EH (cell line): ENCODE measurements at places on chromosomes 1 and 21.

DNA sequence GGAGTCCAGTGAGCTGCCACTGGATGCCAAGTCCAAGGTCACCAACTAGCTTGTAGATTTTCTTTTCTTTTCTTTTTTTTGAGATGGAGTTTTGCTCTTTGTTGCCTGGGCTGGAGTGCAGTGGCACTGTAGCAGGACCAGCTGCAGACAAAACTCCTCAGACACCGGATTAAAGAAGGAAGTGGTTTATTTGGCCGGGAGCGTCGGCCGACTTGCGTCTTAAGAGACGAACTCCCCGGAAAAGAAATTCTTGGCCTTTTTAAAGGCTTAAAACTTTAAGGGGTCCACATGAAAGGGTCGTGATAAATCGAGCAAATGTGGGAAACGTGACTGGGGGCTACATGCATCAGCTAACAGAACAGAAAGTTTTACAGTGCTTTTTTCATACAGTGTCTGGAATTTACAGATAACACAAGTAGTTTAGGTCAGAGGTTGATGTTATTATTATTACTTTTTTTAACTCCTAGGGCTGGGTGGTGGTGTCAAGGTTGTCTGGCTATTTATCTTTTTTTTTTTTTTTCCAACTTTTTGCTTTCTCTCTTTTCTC is 36.4 kb upstream of the CFAP126 start:
- no peak for DNase-seq

GRCh38 chr1:221801251-221801661 is 59.4 kb upstream of the DUSP10 start:
- DNase-seq, result no peak

DNA sequence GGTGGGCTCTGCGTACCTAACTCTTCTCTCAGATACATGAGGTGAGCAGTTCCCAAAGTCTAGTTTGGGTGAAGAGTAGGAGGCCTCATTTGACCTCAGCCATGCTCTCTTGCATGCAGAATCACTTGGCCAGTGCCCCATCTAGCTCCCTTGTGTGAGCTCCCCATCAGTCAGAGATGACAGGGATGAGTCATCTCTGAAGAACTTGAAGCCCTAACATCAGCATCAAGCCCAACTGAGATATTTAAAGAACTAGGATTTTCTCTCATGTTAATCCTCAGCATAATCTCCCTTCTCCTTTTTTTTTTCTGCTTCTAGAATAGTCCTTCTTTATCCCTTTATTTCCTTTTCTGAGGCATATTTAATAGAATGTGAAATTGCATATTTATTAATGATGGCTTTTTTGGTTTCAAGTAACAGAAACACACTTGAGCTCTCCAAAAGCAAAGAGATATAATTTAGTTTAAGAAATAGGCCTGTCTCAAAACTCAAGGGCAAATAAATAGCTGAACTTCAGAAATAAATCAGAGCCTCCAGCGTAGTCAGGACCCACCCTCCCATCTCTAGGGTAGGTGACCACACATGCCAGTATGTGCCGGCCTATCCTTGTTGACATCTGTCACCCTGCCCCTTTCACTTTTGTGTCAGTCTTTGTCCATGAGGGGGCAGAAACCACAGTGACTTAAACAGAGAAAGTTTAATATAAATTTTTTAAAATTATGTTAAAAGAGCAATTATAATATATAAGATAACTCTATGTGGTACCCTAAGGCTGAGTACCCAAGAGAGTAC is 112.3 kb downstream of the TSEN15 start:
- DNase-seq, result peak; percentile 91

DNA sequence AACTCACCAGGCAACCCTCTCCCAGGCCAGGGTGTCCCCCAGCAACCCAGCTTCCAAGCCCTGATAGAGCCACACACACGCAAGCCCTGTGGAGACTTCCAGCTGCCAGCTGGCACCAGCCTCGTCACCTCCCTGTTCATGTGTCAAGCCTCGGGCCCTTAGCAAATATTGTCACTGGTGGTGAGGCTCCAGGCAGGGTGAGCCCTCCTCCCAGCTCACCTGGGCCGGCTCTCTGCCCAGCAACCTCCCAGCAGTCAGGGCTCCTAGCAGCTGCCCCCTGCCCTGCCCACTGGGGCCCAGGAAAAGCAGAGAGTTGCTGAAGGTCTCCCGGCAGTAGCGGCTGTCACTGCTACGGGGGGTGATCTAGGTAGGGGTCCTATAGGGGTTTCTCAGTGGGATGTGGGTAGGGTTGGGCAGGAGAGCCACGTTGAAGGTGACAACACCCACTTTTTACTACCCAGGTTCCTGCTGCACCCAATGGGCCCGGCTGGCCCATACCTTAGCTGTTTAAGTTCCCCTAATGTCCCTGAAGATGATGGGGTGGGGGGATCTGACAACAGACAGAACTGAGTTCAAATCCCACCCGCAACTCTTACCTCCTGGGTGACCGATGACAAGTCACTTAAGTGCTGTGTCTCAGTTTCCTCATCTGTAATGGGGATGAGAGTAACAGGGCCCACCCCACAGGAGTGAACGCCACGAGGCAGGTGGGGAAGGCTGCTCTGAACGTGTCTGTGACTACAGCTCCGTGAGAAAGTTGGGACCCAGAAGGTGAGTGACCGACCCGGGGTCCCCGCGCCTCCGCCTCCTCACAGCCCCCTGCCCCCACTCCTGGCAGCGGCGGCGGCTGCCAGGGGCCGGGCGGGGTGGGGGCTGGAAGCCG is 678 bp downstream of the TTC39A start:
- no peak for DNase-seq

DNA sequence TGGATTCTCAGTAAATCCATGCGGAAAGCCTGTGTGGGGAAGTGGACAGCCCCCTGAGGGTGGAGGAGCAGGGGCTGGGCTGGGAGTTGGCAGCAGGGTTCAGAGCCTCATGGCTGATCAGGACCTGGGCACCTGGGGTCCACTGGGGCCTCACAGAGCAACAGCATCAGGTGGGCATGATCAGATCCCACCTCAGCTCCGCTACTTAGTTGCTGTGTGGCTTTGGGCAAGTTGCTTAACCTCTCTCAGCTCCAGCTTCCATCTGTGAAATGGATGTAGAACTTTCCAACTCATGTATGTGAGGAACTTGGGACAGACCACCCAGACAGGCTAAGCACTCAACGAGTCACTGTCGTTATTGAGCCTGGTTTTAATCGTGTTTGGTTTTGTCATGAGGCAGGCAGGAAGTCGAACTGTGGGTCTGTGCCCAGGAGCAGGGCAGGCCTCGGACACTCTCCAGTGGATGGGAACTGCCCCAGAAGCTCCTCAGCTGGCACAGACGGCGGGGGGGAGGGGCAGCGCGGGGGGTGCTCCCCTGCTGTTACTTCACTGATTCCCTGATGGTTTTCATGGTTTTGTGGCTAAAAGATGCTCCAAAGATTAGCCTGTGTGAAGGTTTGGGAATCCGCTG is 155.8 kb upstream of the TMEM51 start:
- peak; percentile 66 for DNase-seq

DNA sequence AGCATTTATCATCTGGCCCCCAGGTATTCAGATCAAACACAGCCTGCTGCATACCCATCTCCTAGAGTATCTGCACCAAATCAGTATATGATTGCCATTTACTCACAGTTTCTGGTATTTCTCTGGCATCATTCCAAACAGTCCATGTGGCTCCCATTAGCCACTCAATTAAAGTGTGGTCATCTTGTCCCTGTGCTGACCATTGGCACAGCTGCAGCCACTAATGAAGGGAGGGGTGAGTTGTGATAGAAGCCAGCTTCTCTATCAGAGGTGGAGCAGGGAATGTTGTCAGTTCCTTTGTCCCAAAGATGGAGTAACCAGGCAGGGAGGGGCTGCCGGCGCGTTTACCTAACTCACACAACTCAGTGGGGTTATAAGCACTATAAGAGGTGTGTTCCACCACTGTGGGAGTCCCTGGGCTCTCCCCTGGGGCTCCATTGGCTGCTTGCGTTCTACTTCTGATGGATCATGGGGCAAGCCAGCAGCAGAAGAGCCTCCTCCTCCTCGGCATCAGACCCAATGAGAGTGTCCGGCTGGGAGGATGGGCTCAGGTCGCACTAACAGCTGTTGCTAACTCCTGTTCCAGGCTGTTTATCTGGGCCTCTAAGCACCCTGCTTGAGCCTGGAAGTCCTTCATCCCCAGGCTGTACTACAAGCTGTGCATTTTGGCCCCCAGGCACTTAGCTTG is 108.6 kb downstream of the GDAP2 start:
- DNase-seq, result peak; percentile 85

DNA sequence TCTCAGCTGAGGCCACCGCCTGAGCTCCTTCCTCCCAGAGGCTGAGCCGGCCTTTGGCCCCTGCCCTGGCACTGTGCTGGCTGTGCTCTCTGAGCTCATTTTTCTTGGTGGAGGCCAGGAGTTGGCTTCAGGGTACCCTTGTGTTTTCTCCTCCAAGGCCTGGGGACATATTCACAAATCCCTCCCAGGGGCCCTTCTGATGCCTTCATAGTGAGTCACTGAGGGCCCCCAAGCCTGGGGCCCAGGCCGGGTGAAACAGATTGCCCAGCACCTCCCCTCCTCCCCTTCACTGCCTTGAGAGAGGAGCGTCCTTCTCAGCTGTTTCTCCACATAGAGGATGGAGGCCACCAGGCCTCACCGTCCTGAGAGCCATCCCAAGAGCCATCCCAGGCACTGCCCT is 105.8 kb downstream of the SIK1 start:
- DNase-seq, result peak; percentile 57

DNA sequence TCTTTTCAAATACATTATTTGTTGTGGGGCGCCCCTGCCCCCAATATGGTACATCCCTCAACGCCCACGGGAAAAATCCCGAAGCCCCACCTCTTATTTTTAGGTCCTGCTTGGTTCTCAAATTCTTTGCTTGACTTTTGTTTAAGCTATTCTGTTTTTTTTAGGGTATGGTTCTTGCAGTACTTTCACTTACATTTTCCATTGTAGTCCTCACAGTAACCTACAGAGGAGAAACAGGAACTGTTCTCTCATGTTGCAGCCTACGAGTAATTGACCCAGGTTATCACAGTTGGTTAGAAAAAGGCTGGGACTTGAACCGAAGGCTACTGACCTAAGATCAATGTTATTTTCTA is 697 bp upstream of the C21orf91 start:
- DNase-seq, result no peak

DNA sequence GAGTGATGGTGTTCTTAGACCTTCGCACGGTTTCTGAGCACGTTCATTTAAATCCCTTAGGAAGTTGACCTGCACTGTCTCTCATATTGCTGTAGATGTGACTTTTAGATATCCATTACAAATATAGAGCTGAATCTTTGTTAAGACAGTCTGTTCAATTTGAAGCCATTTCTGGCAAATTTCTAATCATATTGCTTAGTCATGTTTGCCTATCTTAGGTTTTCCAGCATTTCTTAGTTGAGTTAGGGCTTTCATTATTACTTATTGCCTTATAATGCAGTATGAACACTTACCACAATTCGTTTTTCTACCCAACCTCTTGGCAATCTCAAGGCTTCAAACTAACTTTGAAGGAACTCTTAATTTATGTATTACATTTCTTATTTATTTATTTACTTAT is 78.5 kb upstream of the PGD start:
- DNase-seq, result no peak

DNA sequence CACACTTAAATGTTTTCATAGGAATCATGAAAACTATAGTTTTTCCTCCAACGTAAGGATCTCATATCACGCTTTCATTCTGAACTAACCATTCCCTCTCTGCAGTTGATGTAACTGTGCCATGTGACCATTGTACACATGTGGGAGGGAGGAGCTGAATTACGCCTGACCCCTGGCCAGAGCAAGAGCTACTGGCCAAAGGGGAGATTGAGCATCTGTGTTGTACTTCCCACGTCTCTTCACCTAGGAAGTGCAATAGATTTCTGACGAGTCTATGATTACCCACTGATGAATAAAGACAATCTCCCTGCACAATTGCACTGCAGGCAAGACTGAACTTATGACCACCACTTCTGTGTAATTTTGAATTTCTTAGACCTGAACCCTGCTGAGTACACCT is 24.0 kb downstream of the PTPRC start:
- DNase-seq, result no peak

DNA sequence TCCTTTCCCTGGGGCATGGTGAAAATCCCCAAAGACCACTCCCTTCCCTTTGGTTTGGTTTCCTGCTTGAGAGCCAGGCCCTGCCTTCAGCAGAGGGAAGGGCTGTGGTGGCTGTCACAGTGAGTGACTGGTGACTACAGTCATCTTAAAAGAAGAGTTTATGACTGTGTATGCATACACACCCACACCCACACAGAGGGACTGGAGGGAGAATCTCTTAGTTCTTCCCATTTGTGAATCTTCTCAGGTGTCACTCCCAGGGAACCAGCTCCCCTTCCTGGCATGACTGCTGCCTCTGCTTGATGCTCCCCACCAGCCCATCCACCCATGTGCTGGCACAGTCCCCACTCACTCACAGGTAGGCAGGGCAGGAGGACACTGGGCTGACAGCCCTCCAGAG is 3.9 kb upstream of the KCNA2 start:
- no peak for DNase-seq

- DNase-seq, result no peak
These were observed 20.6 kb downstream of the REG4 start for GRCh38 chr1:119790451-119791198.

GRCh38 chr1:242201090-242201489 is 202.2 kb upstream of the MAP1LC3C start:
- no peak for DNase-seq

GRCh38 chr21:46424621-46425020 is 34.1 kb upstream of the DIP2A start:
- DNase-seq, result no peak

DNA sequence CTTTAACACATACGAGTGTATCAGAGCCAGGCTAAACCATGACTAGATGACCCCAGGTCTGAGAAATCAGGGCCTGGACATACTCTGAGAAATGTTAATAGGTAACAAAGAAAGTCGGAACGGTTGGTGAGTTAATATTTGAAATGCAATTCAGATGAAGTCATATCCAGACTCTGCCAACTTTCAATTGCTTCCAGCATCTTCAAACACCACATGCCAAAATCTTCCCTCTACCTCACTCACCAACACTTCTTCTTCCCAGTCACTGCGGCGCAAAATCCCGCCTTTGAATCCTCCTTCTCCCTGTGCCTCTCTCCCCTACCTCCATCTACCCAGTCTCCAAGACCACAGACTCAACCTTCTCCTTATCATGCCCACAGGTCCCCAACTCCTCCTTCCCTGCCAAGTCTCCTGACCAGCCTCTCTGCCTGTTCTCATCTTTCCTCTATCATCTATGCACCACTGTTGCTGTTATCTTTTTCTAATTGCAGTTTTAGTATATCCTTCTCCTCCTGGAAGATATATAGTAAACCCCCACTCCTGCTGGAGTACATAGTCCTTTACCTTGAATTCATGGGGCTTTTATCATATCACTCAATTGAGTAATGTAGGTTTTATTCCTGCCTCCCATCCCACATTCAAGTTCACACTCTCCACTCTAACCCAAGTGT is 41.3 kb downstream of the ZBTB18 start:
- DNase-seq, result peak; percentile 78

DNA sequence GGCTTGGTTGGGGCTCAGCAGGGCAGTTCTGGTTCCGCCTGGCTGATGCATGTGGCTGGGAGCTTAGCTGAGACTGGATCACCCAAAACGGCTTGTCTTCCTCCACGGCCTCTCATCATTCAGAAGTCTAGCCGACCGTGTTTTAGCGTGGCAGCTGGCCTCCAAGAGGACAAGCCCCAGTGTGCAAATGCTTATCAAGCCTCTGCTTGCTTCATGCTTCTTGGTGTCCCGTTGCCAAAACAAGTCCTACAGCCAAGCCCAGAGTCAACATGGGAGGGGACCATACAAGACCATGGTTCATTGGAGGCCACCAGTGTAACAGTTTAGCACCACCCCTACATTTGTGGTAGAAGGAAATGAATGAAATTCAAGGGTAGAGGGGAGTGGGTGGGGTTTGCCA is 10.5 kb upstream of the KDF1 start:
- no peak for DNase-seq
